ENCODE measurements at places on chromosomes 3 and 15. TPM values are rescaled to one million over a fixed set of nuclear protein-coding genes. Genes with fewer than 3 reads are reported as not detected.

The CPNE9 gene
- not detected for total RNA-seq

The CD276 gene
- total RNA-seq: 1.9 TPM

The ITIH1 gene
- not detected for total RNA-seq

The DUOX2 gene
- total RNA-seq: not detected

GRCh38 chr3:42118762-42119361 is 27.7 kb downstream of the TRAK1 start:
- H3K27me3 ChIP-seq: no peaks in the 10 kb centered on the region
- H3K4me1 ChIP-seq: no peaks in the 10 kb centered on the region
- DNase-seq: no peak
- no peaks in the 10 kb centered on the region for H3K36me3 ChIP-seq

GRCh38 chr3:190718671-190719070 is 143.8 kb downstream of the GMNC start:
- H3K27ac ChIP-seq: no peak overlapping the region
- no peaks in the 10 kb centered on the region for H3K4me1 ChIP-seq
- H3K36me3 ChIP-seq: no peaks in the 10 kb centered on the region
- H3K27me3 ChIP-seq: no peaks in the 10 kb centered on the region
- DNase-seq: no peak

GRCh38 chr3:55167586-55168317 is 239.9 kb upstream of the LRTM1 start:
- no peak overlapping the region for H3K27ac ChIP-seq
- H3K4me3 ChIP-seq: no peak overlapping the region
- no peaks in the 10 kb centered on the region for H3K36me3 ChIP-seq
- no peak for DNase-seq
- no peaks in the 10 kb centered on the region for H3K4me1 ChIP-seq

- DNase-seq: no peak
- H3K4me1 ChIP-seq: no peaks in the 10 kb centered on the region
- H3K27me3 ChIP-seq: no peaks in the 10 kb centered on the region
- no peaks in the 10 kb centered on the region for H3K36me3 ChIP-seq
- no peak overlapping the region for H3K4me3 ChIP-seq
Observed at GRCh38 chr3:173977747-173978146, 580.2 kb downstream of the NLGN1 start.

GRCh38 chr3:134395103-134395502 is 20.9 kb upstream of the AMOTL2 start:
- H3K27ac ChIP-seq: no peak overlapping the region
- no peaks in the 10 kb centered on the region for H3K36me3 ChIP-seq
- no peak for DNase-seq
- H3K4me3 ChIP-seq: no peak overlapping the region
- H3K4me1 ChIP-seq: no peaks in the 10 kb centered on the region

DNA sequence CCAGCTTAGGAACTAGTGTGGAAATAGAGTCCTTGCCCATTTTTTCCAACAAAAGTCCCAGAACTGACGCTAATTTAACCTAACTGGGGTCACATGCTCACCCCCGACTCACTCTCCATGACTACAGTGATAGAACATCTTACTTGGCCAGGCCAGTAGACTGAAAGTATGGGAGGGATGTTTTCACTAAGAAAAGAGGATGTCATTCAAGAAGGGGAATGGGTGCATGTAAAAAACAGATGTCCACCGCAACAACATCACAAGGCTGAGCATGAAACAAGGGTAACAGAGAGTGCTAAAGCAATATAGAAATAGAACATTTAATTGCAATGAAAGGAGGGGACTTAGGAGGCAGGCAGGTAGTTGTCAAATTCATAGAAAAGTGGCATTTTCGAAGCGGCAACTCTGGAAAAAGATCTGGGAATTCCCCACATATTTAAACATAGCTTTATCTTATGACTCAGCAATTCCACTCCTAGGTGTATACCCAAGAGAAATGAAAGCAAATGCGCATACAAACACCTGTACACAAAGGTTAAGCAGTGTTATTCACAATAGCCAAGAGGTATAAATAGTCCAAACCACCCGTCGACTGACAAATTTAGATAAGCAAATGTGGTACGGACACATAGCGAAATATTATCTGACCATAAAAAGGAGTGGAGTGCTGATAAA is 41.1 kb upstream of the UBE2E2 start:
- no peaks in the 10 kb centered on the region for H3K27me3 ChIP-seq
- DNase-seq: no peak
- no peak overlapping the region for H3K4me3 ChIP-seq
- H3K36me3 ChIP-seq: no peaks in the 10 kb centered on the region
- no peaks in the 10 kb centered on the region for H3K4me1 ChIP-seq
- no peak overlapping the region for H3K27ac ChIP-seq

GRCh38 chr3:25547943-25548674 is 116.6 kb downstream of the TOP2B start:
- H3K36me3 ChIP-seq: no peaks in the 10 kb centered on the region
- no peaks in the 10 kb centered on the region for H3K27me3 ChIP-seq
- H3K27ac ChIP-seq: no peak overlapping the region
- no peak overlapping the region for H3K4me3 ChIP-seq
- H3K4me1 ChIP-seq: no peaks in the 10 kb centered on the region

DNA sequence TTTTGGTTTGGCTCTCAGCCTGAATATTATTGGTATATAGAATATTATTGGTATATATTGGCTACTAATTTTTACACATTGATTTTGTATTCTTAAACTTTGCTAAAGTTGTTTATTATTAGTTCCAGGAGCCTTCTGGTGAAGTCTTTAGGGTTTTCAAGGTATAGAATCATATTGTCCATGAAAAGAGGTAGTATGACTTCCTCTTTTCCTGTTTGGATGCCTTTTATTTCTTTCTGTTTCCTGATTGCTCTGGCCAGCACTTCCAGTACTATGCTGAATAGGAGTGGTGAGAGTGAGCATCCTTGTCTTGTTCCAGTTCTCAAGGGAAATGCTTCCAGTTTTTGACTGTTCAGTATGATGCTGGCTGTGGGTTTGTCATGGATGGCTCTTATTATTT is 107.3 kb upstream of the LIPC start:
- no peaks in the 10 kb centered on the region for H3K36me3 ChIP-seq
- no peak overlapping the region for H3K4me3 ChIP-seq
- H3K27ac ChIP-seq: no peak overlapping the region
- no peaks in the 10 kb centered on the region for H3K27me3 ChIP-seq

DNA sequence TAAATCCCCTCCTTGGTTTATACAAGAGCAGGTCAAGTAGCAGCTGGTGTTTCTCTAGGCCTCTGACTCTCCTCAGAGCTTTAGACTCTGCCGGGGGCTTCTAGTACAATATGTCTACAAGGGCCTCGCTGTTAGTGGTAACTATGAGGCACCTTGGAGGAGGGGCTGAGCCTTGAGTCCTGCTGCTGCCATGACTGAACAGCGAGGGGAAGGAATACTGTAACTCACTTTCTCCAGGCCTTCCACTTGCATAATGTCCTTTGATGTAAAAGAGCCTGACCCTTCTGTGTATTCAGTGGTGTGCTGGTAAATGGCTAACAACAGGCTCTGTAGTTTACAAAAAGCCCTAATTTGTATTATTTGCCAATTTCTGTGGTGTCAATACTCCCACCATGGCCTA is 27.8 kb downstream of the DRD3 start:
- H3K36me3 ChIP-seq: no peaks in the 10 kb centered on the region
- DNase-seq: no peak
- H3K27ac ChIP-seq: no peak overlapping the region
- no peak overlapping the region for H3K4me3 ChIP-seq
